GM04503 (cell line): ENCODE measurements at places on chromosomes 6 and 20.
A peak's percentile ranks its signal among the peaks of the same experiment; 100 is the strongest.

DNA sequence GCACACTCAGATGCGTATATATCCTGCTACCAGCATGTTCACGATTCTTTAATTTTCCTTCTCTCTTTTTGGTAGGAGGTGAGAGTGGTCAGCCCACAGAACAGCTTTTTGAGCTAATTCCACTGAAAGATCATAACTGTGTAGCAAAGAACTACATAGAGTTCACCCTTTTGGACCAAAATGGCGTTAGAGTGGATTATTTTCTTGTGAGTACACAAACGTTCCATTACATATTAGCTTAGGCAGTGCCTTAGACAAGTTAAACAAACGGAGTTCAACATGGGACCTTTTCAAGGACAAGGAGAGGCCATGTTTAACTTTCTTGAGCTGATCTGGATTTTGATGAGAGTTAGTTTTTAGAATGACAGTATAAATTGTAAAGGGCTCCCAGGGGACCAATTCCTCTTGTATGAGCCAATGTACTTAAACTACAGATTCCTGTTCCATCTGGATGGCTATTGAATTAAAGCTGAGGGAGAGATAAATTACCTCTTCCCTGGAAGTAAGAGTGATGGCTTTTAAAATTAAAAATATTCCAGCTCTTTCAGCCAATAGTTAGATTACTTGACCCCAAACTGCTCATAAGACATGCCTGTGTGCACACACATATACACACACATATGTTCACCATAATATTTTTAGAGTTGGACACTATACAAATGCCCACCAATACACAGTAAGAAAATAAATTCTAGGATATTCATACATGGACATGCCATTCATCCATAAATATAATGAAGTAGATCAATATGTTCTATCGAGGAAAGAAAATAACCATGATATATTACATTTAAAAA is 25.6 kb upstream of the ARMH2 start:
- no peak for DNase-seq

DNA sequence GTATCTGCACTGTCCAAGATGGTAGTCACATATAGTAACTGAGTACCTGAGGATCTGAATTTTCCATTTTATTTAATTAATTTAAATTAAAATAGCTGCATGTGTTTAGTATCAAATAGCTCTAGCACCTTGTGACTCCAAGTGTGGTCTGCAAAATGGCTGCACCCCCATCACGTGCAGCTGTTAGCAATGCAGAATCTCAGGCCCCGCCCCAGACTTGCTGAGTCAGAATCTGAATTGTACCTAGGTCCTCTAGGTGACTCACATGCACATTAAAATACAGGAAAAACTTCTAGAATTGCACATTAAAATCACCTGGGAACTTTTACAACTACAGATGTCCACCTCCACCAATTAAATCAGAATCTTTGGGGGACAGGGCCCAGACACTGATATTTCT is 19.2 kb upstream of the FAM83C start:
- no peak for DNase-seq

- DNase-seq: peak; percentile 75
Measured at GRCh38 chr6:100346828-100347227, 117.9 kb downstream of the SIM1 start.

- no peak for DNase-seq
Measured at GRCh38 chr20:58267389-58268215, 39.1 kb upstream of the ANKRD60 start.

- DNase-seq: peak; percentile 89
Measured at GRCh38 chr6:125913864-125914351, 42.7 kb upstream of the HINT3 start.

- DNase-seq: no peak
Measured at GRCh38 chr6:47859175-47859574, 77.3 kb downstream of the OPN5 start.

GRCh38 chr6:162119341-162119740 is 608.2 kb downstream of the PRKN start:
- DNase-seq: no peak

DNA sequence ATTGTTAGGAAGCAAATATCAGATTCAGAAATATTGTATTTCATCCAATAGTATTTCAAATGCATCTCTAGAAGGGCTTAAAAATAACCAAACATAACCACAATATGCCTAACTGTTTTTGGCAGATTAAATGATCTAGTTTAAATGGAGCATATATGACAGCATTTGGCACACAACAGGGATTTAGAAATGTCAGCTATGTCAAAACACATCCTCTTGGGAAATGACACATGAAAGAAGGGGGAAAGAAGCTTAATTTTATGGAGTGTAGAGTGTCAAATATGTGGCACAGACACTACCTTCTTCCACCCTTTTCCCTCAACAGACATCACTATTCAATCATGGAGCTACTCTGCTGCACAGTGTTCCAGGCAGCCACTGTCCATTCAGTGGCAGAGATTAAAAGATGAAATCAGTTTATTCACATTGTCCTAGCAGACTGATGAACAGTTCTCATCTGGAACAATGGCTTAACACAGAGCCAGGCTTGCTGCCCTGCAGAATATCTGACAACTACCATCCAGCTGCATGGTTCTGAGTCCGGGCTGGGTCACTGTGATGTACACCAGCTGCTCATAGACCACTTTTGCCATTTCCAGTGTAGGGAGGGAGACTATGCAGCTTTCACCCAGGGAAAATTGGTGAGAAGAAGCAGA is 349.8 kb downstream of the DHX35 start:
- DNase-seq: no peak

- DNase-seq: no peak
Measured at GRCh38 chr6:29019629-29020028, 14.5 kb upstream of the ZNF311 start.
